ENCODE measurements at places on chromosomes 13 and 19.

GRCh38 chr19:48999481-49000325, 6.0 kb downstream of the RUVBL2 start:
- DNase-seq: peak; percentile 79

GRCh38 chr13:80436571-80437169, 95.7 kb upstream of the SPRY2 start:
- no peak for DNase-seq

DNA sequence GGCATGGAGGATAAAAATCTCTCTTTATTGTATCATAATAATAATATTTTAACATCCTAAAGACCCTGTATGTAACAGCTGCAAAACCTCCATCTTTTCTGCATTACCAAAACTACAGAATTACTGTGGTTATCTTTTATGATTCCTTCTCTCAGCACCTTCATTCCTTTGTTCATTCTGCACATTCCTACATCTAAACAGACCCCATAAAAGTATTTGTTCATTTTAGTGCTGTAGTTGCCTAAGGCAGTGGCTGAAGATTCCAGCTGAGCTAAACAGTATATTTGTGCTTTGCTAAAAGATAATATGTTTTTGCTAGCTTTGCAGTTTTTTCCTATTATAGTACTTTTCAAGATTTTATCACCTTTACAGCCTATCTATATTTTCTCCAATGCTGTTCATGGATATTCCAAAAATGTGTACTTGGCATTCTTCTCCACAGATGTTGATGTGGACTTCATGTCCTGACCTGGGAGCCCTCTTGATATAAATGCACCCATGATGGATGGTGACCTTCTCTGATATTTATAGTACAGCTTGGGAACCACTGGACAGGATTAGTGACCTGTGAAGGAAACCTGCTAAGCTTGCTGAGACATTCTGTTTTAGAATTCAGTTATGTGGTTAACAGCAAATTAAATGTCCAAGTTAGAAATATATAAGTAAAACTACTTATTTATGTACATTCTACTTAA, 2832.9 kb upstream of the PCDH20 start:
- DNase-seq: no peak

DNA sequence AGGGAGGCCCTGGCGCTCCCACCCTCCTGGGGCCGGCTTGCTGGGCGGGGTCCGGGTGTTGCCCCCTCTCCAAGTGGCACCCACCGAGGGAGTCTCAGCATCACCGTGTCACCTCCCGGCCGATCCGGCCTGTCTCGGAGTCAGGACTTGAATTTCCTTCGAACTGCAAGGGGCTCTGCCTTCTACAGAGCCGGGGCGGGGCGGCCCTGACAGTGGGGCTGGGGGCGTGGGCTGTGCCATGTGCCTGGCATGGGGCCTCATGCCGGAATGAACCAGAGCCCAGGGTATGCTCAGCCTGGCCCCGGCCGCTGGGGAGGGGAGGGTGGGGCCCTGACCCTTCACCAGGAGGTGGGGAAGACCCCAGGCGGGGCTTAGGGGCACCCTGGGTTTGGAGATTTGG, 47.0 kb upstream of the TCF3 start:
- DNase-seq: no peak

DNA sequence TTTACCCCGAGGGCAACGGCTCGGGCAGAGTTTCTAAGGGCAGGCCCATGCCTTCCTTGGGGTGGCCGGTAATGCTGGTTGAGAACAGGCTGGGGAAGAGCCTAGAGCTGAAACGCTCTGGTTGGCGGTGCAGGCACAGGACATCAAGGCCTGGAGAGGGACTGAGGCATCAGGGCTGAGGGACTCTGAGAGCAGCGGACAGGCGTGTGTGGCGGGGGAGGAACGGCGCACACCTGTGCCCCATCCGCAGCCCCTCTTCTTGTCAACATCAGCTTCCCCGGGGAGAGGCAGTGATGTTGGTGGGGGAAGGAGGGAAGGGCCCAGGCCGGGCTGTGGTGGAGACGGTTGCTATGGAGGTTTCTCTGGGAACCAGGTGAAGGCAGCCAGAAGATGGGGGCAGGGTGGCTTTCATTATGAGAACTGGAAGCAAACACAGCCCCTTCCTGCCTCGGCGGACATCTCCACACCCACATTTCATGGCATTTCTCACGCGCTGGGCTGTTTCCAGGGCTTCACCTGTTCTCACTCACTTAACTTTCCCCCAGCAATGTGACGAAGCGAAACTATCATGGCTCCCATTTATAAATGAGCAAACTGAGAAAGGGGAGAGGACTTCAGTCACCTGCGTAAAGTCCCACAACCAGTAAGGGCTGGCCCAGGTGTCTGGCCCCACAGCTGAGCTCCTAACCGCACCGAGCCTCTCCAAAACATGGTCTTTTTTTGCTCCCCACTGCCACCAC, 8.2 kb upstream of the ATF5 start:
- no peak for DNase-seq

DNA sequence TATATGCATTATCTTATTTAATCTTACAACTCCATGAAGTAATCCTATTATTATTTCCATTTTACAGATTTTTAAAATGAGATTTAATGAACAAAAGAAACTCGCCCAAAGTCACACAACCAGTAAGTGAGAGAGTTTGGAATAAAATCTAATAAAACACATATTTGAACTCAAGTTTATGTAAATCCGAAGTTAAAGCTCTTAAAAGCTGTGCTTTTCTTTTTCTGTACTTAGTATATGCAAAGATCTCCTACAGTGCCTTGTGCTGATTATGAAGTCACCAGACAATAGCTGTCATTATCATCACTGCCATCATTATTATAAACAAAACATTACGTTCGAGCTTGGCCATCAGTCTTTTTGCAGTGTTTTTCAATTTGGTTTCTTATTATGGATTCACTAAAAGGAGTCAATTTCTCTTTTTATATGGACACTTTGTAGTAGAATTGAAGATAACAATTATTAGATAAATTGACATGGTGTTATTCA, 29.7 kb upstream of the ENOX1 start:
- DNase-seq: no peak

- peak; percentile 75 for DNase-seq
These were observed 44.8 kb upstream of the ALOX5AP start for GRCh38 chr13:30690282-30691188.

GRCh38 chr13:107650081-107650701, 565.1 kb downstream of the LIG4 start:
- peak; percentile 78 for DNase-seq

GRCh38 chr13:100533588-100534041, 55.0 kb downstream of the GGACT start:
- no peak for DNase-seq

- no peak for DNase-seq
These were observed 24.9 kb downstream of the PIAS4 start for GRCh38 chr19:4032436-4032835.

- DNase-seq: no peak
These were observed 128.9 kb upstream of the RXFP2 start for GRCh38 chr13:31610270-31610998.

- no peak for DNase-seq
These were observed 771.4 kb downstream of the DIAPH3 start for GRCh38 chr13:59392328-59392727.

- DNase-seq: peak; percentile 45
These were observed at the start of gene SACS for GRCh38 chr13:23433171-23434153. Gene SACS, minus strand, starts transcription at chr13:23433702. Its CDS starts 22,463 bp downstream, at chr13:23411239.

DNA sequence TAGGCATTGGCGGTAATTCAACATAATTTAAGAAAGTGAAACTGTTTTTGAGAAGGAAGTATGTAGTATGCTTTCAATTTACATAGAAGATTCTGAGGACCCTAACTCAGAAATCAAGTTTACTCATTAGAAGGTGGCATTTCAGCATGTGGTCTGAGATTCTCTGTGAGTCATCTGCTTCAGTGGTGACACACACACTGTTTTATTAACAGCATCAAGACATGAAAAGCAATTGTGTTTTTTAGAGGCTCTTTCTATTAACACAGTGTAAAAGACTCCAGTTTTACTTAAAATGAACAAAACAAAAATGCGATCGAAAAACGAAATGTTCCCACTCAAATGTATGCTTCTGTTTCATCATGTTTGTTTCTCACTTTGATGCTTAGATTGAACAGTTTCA, 802.1 kb upstream of the SLITRK6 start:
- DNase-seq: no peak

DNA sequence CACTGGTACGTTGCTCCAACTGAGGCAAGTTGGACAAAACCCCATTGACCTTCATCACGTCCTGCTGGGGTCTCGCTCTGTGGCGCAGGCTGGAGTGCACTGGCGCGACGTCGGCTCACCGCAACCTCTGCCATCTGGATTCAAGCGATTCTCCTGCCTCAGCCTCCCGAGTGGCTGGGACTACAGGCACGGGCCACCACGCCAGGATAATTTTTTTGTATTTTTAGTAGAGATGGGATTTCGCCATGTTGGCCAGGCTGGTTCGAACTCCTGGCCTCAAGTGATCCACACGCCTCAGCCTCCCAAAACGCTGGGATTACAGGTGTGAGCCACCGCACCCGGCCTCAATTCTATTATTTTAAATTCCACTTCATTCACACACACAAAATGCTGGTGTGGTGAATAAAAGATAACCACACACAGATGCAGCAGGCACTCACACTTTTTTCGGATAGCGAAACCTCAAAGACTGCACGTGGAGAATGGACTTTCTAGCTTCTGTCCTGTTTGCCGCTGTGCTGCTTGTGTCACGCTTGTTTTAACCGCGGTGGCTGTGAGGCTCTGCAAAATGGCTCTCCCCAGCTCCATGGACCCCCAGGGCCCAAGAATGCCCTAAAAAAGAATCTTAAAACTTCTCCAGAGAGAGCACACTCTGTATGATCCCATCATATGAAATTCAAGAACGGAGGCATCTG, 58.4 kb downstream of the COL4A1 start:
- DNase-seq: no peak

GRCh38 chr19:6610934-6611852, 20.2 kb upstream of the CD70 start:
- no peak for DNase-seq

DNA sequence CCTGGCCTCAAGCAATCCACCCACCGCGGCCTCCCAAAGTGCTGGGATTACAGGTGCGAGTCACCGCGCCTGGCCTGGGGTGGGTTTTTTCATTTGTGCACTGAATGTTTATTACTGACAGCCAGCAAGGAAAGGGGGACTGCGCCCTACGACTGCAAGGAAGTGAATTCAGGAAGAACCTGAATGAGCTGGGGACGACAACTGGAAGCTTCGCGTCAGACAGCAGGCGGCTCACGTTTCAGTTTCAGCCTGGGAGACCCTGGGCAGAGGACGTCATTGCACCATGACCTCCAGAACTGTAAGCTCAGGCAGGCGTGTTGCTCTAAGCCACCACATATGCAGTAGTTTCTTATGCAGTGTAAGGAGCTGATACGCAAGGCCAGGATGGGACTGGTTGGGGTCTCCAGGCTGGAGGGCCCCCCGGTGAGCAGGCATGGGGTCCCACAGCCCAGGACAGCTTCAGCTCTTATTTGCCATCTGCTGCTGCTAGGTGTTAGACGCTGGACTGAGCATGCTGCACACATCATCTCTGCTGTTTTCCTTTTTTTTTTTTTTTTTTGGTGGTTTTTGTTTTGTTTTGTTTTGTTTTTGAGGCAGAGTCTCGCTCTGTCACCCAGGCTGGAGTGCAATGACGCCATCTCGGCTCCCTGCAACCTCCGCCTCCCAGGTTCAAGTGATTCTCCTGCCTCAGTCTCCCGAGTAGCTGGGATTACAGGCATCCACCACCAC, 66.6 kb downstream of the GADD45B start:
- DNase-seq: no peak

DNA sequence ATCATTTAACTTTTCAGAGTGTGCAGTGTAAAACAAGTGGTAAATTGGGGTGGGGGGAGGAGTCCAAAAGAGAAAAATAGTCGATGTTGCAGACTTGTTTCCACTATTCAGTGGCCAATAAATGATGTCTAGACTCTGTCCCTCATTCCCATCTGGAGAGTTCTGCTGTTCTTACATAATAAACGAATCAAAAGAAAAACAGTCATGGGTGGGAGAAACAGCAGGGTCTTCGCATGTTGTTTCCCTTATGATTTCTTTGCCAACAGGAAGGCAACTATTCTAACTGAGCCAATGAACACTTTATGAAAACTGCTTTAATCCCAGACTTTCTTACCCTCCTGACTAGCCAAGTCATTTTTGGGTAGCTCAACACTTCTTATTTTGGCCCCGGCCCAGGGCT, 615.5 kb downstream of the FGF9 start:
- no peak for DNase-seq

- no peak for DNase-seq
These were observed 69.1 kb upstream of the SLC7A1 start for GRCh38 chr13:29664591-29664990.

GRCh38 chr19:53597023-53597422, 34.8 kb upstream of the DPRX start:
- no peak for DNase-seq

- DNase-seq: no peak
These were observed 658 bp upstream of the ISOC2 start for GRCh38 chr19:55461974-55462626.

GRCh38 chr19:48415395-48415794, 21.9 kb downstream of the GRIN2D start:
- DNase-seq: peak; percentile 84

DNA sequence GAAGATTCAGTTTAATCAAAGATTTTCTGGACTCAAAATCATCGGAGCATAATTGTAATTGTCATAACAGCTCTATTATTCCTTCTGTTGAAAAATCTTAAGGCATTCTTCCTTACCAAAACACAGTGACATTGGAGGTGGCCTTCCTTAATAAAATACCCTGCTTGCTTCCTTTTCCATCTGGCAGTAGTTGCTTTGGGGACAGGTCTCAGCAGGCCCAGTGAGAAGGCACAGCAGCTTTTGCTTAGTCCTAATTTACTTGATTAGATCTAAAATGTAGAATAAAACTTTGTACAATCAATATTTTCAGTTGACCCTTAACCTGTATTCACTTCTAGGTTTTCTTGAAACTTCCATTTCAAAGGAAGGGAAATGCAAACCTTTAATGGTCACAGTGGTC, 471.6 kb downstream of the PCDH20 start:
- DNase-seq: no peak

- no peak for DNase-seq
These were observed 29.2 kb downstream of the RHPN2 start for GRCh38 chr19:33035461-33035860.

- no peak for DNase-seq
These were observed 2.8 kb upstream of the STOML3 start for GRCh38 chr13:38993381-38993780.

DNA sequence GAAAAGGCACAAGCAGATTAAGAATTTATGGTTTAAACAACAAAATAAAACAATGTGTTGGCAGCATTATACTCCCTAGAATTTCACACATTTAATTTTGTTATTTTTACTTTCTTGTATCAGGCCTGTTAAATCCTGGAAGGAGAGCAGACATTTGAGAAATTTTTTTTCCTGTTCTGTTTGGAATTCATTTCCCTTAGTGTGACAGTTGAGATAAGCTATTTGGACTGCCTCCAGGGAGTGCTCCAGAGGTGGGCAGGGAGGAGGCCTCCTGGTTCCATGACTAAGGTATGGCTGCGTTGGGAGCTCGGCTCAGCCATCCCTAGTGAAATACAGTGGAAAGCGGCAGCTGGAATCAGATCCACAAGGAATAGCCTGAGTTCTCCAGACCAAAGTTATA, 185.7 kb downstream of the KCNRG start:
- DNase-seq: peak; percentile 38

- DNase-seq: no peak
These were observed 37.4 kb upstream of the ZNF724 start for GRCh38 chr19:23287620-23288019.
